ENCODE measurements at places on chromosomes 4 and X.

GRCh38 chr4:36133658-36134057 lies 110.7 kb downstream of the ARAP2 start:
- DNase-seq: no peak

DNA sequence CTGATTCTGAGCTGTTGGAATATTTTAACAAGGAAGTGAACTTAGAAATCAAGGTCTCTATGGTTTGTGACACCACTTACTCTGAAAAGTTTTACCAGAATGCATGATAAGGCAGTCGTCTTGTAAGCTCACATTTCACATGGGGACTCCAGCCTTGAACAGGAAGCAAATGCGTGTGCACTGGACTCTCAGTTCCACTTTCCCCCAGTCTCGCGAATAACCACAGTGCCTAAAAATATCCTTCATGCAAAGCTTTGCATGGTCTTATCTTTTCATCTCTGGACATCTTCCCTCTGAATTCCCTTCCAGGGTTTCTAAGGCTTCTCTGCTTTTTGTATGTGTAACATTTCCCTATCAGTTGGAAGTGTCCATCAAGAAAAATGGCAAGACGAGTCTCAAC lies 581.8 kb downstream of the NLGN4X start:
- DNase-seq: no peak

DNA sequence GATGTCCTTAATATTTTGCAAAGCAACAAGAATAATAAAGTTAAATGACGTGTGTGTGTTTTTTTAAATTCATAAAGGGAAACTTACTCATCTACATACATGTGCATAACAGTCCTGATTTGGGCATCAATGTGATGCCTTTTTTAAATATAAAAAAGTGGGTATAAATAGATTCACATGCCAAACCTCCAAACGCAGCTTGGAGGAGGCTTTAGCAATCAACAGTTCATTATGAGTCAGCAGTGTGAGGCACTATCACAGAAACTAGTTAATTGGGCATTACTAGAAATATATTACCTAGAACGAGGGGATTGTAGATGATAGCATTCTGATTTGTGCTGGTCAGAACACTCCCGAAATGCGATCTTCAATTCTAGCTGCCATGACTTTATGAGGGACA lies 115.1 kb downstream of the HS6ST2 start:
- no peak for DNase-seq

DNA sequence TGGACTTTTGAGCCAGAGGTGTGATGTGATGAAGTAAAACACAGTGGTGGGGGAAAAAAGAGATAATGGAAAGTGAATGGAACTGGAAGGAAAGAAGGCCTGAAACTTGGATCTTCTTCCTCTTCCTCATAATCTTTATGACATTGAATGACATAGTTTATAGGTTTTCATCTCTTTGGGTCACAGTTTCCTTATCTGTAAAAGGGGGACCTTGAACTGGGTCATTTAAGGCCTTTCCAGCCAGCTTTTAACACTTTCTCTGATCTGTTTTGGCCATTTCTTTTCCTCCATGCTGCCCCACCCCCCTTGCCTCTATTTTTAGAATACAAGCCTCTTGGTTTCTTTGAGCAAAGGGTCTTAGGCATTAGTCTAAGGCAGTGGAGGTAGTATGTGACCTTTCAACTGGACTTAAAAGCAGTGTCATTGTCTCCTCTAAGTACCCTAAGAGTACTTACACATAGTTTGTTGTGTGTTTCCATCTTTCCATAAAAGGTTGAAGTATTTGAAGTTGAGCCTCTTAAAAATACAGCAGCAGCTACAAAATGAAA lies 7.8 kb downstream of the CPEB2 start:
- DNase-seq: no peak

GRCh38 chr4:76550966-76551780 lies 116.1 kb downstream of the SHROOM3 start:
- no peak for DNase-seq

DNA sequence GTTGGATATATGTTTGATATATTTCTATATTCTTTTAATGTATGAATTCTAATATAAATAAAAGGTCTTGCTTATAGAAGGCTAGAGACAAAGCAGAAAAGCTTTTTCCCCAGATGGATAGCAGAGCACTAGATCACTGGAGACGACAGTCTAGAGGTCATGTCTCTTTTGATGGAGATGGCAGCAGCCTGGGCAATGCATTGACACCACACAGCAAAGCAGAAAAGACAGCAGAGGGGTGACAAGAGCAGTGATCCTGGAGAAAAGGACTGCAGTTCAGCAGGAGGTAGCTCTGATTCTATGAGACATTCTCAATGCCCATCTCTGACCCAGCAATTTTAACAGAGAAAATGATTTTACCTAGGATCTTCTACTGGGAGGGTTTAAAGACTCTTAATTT lies 210.6 kb downstream of the DTHD1 start:
- DNase-seq: no peak

Data from fibroblast of skin of left biceps (primary cell).